ENCODE measurements at places on chromosomes 5 and 9.

DNA sequence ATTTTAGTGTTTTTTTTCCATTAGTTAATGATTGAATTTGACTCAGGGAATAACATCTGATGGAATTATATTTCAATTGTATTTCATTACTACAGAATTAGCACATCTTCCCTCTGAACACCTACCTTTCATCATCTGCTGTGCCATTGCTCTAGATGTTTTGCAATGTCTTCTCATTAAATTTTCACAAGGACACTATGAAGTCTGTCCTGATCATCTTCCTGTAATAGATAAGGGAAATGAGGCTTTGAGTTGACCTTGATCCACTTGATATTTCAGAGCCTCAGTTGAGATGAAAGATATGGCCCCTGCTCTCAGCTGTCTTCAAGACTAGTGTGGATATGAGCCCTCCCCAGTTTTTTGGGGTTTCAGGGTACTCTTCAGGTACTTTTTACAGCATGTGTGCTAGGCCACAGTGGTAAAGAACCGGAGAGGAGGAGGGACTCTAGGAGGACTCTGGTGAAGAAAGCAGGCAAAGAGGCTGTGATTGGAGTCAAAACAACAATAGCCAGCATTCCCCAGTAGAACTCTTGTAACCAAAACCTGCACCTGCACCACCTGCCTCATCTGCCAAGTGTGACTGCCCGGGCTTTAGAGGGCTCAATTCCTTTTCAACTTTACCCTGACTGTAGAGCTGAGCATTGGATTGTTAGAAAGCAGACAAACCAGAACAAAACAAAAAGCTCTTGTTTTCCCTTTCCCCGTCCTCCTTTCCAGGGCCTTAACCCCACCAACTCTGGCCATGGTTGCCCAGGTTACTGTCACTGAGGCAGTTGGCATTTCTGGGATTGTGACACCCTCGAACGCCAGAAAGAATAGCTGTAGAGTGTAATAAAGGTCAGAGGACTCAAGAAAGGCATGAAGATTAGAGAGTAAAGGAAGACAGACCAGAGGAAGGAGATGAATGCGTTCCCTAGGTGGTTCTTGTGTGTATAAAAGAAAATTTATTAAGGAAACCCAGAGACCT is 56.3 kb downstream of the ERAP1 start:
- DNase-seq, result no peak

DNA sequence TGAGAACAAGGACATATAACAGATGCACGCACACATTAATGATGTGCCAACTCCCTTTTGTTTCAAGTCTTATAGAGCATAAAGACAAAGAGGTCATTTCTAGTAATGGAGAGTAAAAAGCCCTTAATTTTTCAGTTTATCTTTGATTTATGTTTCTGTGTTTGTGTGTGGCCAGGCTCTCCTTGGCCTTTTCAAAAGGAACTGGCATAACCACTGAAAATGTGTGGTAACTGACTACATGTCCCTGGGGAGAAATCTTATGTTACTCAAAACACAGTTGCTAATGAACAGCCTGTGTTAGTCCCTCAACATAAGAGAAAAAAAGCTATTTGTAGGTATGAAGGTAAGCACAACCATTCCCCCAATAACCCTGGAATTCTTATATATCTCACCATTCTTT is 47.6 kb upstream of the SHOC1 start:
- DNase-seq, result no peak

- no peak for DNase-seq
Measured at GRCh38 chr5:83645936-83646335, 74.7 kb downstream of the HAPLN1 start.

DNA sequence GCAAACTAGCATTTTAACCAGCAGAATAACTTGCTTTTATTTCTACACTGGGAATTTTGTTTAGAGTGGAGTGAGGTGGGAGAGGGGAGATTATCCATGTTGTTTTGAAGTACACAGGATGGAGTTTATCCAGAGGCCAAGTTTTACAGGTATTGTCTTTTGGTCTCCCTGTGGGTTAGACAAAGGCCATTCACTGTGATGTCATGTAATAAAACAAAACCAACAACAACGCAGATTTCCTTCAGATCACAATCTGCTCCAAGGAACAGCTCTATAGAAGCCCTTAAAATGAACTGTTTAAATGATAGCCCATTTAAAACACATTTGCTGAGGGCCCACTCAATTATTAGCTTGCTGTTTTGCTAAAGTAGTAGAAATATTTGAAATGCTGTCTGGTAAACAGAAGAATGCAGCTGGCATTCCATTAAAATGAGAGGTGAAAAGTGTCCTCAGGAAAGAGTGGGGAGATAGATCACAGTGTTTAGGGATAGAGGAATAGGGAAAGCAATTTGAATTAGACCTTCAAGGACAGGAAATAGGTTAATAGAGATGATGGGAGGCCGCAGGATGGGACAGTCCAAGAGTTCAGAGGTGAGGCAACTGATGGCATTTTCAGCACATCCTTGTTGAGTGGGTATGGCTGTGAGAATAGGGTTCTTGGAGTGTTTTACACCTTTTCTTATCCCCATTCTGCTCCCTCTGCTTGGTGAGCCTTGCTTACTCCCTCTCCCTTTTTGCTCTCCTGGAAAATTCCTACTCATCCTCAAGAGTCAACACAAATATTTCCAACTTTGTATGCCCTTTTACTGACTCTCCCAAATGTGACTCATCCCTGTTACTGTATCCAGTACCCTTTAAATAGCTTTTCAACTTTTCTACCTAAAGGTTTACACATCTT is 140.1 kb upstream of the NR3C1 start:
- DNase-seq, result no peak

DNA sequence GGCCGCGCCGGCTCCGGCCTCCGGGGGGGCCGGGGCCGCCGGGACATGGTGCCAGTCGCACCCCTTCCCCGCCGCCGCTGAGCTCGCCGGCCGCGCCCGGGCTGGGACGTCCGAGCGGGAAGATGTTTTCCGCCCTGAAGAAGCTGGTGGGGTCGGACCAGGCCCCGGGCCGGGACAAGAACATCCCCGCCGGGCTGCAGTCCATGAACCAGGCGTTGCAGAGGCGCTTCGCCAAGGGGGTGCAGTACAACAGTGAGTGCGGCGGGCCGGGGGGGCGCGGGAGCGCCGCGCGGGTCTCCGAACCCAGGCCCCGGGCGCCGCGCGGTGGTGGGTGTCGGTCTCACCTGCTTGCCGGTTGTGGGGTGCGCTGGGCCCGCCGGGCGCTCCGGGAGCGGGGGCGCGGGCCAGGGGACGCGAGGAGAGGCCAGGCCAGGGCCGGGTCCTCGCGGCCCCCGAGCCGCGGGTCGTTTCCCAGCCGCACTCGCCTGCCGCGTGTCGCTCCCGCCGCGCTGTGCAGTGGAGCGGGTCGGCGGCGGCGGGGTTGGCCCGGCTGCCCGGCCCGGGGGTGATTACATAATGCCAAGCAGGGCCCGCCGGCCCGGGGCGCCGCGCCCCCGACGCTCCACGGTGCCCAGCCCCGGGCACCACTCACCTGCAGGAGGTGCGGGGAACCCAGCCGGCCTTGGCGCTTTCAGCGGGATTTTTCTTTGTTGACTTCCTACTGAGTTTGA is 492 bp downstream of the RABL6 start:
- DNase-seq, result peak; percentile 52

DNA sequence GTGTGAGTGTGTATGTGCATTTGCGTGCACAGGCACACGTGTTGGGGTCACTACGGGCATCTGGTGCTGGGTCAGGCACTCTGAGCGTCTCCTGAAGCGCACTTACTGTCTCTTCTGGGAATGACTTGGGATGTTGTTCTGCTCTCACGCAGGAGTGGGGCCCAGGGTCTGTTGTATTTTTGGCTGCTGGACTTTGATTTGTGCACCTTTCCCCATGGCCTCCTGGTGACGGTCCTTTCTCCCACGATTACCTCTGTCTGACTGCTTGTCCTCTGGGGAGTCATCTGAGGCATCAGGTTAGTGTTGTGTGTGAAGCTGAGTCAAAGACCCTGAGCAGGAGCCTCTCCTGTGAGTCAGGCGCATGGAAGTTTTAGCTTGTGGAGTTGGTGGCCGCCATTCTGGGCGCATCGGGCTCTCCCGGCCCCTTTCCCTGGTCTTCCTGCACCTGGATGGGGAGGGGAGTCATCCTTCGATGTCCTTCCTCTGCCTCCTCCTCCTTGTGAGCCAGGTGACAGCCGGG is 62.1 kb downstream of the RXRA start:
- DNase-seq, result no peak

DNA sequence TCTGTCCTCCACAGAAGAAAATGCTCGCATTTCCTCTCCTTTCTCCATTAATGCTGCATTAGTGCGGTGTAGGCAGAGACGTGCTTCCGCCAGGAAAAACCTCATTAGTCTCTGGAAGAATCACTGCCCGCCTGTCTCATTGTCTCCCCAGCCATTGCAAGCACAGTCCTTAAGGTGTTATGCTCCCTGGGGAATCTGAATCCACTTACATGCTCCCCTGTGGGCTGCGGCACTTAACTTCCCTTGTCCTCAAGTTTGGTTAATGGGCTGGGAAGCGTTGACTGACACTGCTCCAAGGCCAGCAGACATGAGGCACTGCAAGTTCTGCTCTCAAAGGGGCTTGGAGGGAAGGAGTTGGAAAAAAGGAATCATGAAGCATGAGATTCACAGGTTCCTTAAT is 41.6 kb downstream of the TARS1 start:
- DNase-seq, result no peak
